ENCODE measurements at places on chromosomes 3 and 15.

GRCh38 chr3:114686621-114687020 lies 392.8 kb downstream of the TIGIT start:
- no peak for DNase-seq

DNA sequence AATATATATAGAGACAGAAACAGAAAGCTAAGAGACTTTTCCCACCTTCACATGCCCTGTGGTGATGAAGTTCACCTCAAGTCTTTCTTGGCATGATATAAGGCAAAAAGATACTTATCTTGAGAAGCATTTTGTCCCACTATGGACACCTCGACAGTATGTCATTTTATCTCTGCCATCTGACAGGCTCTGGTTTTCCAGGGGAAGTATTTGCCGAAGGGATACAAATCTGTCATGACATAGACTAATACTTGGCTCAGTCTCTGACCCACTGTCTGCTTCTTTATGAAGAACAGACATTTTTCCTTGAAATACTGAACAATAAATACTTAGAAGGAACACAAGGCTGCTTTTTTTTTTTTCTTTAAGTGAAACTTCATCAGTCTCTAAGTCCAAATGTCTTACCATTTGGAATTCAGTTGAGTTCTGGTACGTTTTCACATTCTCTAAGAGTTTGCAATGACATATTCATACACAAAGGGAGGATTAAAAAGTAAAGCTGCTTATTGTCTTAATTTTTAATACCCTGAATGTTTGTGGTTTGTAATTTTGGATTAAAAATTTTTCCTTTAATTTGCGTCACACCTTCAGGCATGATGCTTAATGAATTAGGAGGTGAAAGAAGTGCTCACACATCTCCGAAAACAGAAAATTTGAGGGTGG lies 87.8 kb upstream of the LMOD3 start:
- DNase-seq: no peak

DNA sequence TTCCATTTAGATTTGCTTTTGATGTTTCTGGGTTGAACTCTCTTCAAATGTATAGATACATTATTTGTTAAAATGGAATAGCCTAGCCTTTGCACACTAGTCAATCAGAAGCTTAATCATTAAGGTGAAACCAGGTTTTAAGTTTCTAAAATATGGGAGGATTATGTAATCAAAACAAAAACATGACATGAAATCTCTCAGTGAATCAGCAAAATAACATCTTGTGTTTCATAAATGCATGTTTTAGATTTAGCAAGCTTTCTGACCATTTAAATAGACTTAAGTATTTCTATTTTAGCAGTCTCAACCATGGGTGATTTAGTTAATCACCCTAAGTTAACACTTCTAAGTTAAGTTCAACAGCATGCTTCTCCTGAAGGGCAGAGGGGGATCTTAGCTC lies 11.3 kb downstream of the GTF2E1 start:
- no peak for DNase-seq

DNA sequence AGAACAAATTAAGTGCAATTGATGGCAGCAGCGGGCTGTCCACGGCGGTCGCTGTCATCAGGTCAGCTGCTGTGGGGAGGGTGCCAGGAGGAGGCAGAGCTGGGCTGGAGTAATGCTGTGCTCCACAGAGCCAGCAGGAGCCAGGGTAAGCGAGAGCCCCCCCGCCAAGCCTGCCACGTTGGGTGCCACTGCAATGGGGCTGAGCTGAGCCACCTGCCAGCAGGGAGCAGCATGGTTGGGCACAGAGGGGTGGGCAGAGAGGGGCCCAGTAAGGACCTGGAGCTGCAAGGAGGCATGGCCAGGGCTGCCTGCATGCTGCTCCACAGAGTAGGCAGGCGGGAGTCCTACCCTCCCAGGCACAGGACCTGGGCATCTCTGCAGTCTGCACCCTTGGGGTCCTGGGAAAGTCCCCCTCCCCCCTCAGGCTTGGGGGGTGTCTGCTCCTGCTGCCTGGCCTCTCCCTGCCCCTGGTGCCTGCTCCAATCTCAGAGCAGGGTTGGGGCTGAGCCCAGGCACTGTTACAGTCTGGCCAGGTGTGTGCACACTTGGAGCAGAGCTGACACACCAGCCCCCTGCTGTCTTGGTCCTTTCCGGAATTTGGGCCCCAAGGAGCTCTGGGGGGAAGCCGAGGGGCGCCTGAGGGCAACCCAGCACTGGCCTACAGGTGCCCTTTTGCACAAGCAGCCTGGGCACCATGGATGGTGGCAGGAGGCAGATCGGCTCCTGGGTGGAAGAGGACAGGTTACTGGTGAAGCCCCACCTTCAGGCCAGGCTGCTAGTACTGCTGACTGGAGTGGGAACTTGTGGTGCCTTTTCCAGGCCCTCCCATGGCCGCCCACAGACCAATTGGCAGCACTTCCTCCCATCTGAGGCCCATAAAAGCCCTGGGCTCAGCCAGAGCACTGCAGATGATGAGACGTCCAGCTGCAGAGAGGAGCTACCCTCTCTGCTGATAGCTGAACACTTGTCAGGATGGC lies 8.5 kb upstream of the PIAS1 start:
- no peak for DNase-seq

DNA sequence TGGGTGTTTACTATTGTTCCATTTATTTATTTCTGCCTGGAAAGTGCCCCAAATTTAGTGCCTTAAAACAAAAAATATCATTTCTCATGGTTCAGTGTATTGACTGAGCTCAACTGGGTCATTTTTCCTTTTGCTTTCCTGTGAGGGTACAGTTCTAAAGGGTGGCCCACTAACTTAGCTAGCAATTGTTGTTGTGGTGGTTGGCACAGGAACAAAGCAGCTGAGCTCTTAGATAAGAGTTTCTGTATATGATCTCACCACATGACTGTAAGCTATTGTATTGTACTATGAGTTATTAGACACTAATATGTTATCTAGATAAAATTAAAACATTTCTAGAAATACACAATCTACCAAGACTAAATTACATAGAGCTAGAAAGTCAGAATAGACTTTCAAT lies 1283.7 kb downstream of the OTOL1 start:
- DNase-seq: no peak

GRCh38 chr3:149442043-149442442 lies 32.5 kb upstream of the TM4SF4 start:
- DNase-seq: no peak

GRCh38 chr3:126932188-126932931 lies 50.6 kb upstream of the PLXNA1 start:
- DNase-seq: peak; percentile 64

DNA sequence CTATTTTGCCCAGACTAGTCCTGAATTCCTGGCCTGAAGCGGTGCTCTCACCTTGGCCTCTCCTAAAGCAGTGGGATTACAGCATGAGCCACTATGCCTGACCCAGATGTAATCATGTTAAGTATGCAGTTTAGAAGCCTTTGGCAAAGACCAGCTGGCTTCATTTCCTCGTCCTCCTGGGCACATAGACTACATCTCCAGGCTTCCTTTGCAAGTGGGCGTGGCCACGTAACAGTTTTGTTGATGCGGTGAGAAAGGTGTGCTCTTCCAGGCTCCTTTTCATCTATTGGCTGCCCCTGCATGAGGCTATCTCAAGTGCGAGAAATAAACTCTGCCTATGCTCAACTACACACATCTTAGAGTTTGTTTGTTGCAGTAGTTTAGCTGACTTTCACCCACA lies 13.0 kb downstream of the SV2B start:
- DNase-seq: no peak

DNA sequence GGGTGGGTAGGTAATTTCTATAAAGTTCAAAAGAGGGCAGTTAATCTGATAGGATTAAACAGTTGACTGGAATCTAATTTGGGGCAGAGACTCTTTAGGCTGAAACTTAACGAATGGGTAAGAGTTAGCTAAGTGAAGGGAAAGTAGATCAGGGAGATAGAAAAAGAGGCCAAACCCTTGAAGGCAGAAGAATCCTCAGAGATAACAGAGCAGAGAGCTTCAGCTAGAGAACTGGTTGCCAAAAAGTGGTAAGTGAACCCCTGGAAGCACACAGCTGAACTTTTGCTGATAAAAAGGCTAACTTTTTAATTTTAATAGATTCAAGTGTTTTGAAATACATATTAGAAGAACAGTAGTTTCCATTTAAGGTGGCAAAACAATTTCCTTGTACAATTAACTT lies 99.2 kb downstream of the FHIT start:
- DNase-seq: no peak

DNA sequence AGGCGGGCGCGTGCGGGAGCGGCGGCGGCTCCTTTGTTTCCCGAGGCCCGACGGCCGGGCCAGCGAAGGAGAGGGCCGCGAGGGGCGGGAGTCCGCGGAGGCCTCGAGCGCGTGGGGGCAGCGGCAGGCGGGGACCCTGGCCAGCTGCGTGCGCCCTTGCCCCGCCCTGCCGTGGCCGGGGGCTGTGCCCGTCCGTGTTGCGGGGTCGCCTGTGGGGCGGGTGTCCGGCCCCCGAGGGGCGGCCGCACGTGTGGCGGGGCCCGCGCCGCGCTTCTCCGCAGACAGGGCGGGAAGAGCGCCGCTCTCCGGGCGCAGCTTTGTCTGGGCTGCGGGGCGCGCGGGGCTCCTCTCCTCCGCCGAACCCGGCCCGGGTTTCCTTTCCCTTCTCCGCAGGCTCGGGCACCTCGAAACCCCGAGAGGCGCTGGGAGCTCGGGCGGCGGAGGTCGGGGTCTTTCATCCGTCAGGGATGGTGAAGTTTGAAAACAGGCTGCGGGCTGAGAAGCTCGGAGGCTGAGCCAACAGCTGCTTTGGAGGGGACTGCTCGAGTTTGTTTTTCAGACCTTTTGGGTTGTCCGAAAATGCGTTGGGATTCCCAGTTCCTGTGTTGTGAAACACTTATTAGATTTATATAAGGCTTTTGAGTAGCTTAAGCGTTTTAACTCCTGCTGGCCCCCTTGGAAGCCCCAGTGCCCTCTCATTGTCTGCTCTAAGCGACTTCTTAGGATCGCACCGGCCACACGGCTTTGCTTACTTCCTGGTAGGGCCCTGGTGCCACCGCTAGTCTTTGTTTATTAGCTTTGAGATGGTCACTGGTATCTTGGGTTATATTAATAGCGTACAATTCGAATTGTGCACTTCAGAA lies 817 bp downstream of the USP3 start:
- peak; percentile 72 for DNase-seq

DNA sequence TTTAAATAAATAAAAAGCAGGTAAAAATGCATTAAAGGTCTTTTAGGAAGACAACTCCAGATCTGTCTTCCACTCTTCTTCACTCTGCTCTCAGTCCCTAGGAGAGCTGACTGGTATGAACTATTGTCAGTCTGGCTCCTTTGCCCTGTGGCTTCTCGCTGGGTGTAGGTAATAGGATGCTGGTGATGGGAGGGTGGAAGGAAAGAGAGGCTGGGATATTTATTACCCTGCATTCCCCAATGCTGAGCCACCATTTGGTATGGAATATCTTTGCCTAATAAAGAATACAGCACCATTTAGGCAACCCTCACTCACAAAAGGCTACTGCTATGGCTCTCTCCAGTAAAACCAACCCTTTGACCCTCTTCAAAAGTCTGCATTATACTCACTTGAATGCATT lies 326.9 kb downstream of the CNTN3 start:
- DNase-seq: no peak

DNA sequence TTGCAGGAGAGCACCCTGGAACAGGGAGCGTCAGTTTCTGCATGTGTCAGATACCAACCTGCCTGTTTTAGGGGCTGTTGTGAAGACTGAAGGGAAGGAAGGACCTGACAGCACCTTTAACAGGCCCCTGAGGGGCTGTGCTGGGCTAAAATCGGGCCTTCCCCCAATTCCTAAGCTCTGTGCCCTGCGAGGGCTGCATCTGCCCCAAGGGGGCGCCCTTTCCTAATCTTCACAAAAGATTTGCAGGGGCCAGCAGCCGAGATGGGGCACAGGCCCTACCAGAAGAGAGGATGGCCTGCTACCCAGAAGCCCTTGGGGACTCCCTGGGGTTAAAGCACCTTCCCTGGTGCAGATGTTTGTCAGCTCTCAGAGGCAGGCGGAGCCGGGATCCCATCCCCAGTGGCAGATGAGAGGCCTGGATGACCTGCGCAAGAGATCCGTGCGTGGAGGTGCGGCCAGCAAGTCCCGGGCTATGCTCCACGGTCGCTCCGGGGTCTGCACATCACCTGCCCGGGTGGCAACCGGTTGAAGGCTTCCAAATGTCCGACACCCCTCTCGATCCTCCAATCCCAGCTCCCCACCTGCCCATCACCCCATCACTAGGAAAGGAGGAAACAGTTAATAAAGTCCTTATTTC lies 53.6 kb downstream of the RHCG start:
- peak; percentile 88 for DNase-seq

DNA sequence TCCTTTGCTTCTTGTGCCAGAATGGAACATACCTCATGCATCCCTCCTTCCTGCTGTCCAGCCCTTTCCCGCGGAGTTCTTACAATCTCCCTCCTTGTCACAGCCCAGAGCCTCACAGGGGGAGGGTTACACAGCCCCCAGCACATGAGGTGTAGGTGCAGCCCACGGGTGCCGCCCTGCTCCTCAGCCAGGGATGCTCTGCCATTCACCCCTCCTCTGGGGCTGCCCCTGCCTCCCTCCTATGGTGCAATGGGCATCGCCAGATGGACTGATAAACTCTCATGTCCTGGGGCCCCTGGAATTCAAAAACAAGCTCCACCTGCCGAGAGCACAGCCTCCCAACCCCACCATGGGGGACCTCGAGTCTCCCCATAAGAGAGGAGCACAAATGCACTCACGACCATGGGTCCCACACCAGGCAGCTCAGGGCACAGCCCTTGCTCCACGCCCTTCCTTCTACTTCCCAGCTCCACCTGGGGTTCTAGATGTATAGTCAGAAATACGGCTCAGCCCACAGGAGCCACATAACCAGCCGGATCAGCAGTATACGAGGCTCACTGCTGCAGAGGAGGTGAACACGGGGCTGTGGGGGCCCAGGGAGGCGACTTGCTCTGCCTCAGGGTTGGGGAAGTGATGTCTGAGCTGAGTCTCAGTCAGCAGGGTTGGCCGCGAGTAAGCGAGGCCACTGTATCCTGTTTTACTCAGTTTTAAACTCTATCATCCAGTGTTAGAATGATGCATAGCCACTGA lies 269.7 kb upstream of the LYSMD4 start:
- DNase-seq: no peak

DNA sequence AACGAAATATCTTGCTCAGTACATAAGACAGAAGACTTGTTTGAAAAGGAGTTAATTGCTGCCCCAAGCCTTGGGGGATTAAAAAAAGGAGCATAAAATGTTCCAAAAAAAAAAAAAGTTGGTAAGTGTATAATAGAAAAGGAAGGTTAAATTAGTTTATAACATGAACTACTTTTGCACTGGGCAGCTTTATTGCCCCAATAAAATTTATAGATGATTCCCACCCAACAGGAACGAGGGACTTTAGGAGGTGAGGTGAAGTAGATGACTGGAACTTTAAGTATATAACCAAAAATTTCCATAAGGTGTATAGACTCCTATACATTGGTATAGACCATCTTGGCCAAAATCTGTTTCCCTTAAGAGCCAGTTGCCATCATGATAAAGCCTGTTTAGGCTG lies 14.8 kb downstream of the PPP2R3A start:
- no peak for DNase-seq

DNA sequence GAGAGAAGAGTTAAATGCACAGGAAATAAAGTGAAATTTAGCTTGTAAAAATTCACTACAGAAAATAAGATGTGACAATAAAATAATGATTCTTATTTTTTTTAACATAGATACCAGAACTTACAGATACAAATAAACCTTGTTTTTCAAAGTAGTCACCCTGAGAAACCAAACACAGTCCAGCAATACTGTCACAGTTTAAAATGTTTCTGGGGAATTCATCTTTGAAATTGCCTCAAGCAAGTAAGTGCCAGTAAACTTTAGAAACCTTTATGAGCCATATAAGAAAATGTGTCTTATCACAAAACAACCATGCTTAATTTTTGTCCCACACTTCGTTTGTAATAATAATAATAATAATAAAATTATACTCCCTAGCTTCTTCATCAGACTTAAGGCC lies 19.9 kb downstream of the SHOX2 start:
- DNase-seq: no peak
